Adipocyte (in vitro differentiated cells): ENCODE measurements at places on chromosomes 4 and X.
A peak's percentile ranks its signal among the peaks of the same experiment; 100 is the strongest.

DNA sequence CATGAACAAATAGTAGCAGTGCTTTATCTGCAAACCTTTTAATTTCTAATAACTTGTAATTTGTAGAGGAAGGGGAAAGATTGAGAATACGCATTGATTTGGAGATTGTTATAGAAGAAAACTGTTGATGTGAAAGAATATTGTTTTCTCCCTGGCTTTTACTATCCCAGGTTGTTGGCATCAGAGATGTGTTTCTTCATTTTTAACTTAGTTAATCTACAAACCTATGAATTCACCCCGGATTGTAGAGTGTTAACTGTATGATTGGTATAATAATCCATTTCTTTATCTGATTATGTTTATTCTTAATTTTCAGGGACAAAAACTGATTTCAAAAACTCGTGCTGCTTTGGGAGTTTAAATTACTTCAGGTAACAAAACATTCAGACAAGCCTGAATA, 18.9 kb downstream of the AFP start:
- no peak for DNase-seq

- no peak for DNase-seq
Measured at GRCh38 chr4:151152028-151152427, 52.6 kb downstream of the RPS3A start.

DNA sequence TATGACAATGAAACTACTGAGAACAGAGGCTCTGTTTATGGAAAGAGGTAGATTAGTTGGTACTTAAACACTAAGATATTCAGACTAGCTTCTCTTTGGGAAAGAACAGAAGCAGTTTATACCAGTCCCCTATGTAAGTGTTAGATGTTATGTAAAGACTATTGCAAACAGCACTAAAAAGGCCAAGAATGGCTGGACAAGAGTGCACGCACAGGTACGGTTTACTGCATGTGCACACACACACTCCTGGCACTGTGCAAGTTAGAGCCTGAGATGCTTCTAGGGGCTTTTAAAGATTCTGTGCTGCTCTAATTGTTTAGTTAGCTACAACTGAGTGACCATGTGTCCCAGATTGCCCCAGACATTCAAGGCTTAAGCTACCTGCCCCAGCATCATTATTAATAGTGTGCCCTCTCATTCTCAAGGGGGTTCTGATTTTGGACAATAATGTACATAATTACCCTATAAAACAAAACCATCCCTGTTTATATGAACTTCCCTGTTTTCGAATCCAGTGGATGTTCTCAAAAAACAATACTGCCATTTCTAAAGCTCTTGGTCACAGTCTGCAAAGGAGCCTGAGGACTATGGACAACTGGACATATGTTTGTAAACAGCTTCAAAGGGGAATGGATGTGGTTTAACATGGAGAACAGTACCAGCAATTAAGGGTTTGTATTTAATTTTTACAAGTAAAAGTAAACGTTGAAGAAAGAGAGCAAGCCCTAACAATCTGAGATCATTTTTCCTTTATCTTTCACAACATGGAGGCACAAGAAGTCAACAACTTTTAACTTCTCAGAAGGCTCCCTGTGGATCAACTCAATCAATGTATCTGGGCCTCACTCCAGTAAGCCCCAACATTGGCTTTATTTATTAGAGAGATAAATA, 2.0 kb downstream of the SETD7 start:
- peak; percentile 23 for DNase-seq

DNA sequence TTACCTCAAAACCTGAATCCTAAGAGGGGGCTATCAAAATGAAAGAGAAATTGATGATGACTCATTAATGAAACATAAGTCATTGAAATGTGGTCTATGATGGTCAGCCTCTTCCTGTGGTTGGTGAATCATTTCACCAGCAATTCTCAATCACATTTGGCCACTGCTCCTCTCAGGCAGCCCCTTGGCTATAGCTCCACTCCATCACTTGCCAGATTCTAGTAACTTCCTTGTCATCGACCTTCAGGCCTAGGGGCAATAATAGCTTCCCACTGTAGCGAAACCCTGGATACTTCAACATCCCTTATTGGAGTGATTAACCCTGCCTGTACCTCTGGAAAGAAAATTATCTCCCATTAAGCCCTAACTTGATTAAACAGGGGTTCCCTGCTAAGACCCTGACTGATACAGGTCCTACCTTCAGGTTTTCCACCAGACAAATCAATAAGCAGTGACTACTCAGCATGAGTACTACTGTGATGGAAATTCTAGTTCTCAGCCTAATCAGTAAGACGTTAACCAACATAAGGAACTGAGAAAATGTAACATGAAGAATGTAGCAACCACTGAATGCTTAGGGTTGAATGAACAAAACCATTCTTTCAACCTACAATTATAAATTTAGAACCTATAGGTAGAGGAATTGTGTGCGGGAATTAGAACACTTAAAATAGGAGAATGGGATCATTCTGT, 30.4 kb downstream of the ADH7 start:
- peak; percentile 75 for DNase-seq

DNA sequence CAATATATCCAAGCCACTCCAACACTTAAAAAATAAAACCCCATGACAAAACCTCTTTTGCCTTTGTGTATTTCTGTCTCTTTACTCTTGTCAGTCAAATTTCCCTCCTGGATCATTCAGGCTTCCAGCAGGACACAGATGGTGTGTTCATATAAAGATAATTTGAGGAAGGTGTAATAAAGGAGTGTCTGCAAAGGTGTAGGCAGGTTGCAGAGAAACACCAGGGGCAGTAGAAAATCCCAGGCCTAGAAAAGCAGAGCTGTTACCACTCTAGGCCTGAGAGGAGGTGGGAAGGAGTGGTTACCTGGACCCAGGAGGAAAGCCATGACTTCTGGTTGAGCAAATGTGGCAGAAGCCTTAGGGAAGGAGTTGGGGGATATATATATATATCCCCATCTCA, 28.8 kb downstream of the CHRNA9 start:
- no peak for DNase-seq

DNA sequence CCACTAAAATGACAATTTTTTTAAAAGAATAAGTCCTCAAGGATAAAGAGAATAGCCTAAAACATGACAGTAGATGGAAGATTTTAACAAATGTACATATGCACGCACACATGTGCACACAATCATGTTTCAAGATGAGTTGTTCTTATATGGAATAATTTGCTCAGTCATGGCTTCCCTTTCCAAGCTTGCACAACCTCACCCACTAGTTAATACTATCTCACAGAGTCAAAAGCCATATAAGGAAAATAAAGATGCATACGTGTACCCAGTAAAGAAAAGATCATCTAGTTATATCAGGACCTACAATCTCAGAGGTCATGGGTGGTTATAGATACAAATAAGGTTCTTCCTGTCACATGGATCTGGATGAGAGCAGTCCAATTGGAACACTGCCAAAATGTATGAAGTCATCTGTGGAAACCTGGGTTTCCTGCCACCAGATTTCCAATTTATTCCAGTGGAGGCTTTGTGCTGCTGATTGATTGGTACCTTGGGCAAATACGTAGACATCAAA, 56.1 kb downstream of the FAM13A start:
- no peak for DNase-seq

GRCh38 chrX:68723491-68724155, 76.2 kb downstream of the STARD8 start:
- no peak for DNase-seq

DNA sequence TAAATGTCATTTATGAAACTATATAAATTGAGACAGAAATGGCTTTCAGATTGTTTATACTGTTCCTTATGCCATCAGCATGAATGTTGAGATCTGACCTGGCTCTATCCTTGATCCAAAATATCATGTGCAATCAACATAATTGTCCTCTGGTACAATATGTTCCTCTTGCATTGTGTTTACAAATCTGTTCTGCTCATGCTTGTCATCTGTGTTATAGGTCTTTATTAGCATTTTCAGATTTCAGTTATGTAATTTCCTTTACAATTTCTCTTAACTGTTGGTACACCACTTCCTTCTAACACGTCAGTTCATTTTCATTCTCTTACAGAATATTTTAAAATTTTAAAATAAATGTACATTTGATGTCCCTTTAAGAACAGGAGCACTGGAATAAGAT, 1.6 kb downstream of the HPGD start:
- DNase-seq: peak; percentile 34
